ENCODE measurements at places on chromosomes 6 and 20.

DNA sequence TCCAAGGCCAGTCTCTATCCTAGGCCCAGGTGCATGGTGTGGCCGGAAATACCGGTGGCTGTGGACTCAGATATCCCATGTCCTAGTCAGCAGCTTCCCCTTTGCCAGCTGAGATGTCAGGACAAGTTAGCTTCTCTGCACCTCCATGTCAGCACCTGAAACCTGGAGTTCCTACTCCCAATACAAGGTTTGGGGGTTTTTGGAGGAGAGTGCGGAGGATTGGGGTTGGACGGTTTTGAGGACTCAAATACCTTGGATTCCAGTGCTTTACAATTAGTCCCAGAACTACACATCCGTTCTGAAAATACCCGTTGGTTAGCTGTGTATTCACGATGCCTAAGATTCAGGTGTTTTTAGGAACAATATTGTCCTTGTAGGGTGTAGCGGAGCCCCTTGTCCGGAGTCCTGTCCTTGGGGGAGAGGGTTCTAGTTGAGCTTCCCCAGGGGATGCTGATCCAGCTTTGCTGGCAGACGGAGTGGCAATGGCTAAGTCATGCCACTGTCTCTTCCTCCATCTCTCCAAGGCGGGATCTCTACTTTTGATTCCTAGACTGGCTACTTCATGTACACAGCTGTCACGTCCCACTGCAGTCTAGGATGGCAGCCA, 45.0 kb downstream of the ADNP start:
- DNase-seq = no peak

- no peak for DNase-seq
These were observed 762 bp upstream of the TCEA2 start for GRCh38 chr20:64062276-64062595.

- no peak for DNase-seq
These were observed 238.4 kb upstream of the QKI start for GRCh38 chr6:163176097-163176496.

GRCh38 chr20:40953416-40953815, 75.2 kb upstream of the TOP1 start:
- DNase-seq = no peak

DNA sequence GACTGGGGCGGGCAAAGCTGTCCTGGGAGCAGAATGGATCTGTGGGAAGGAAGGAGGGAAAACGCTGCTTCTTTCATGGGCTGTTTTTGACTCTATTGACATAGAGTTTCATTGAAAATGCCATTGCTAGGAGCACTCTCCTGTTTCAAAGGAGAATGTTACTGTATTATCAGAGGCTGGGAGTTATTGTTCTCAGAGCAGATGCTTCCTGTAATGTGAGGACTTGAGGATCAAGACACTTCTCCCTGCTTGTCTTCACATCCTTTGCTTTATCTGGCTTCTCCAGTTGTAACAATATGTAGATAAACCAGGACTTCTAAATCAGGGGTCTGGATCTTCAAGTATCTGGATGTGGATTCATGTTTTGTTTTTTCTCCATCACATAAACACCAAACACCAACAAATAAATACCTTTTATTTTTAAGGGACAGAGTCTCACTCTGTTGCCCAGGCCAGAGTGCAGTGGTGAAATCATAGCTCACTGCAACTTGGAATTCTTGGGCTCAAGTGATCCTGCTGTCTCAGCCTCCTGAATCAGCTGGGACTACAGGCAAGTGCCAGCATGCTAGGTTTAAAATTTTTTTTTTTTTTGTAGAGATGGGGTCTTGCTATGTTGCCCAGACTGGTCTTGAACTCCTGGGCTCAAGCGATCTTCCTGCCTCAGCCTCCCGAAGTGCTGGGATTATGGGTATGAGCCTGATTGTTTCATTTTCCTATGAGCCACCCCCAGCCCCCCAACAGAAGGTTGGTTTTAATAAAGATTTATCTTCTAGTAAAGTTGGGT, 3.9 kb downstream of the CD109 start:
- no peak for DNase-seq

DNA sequence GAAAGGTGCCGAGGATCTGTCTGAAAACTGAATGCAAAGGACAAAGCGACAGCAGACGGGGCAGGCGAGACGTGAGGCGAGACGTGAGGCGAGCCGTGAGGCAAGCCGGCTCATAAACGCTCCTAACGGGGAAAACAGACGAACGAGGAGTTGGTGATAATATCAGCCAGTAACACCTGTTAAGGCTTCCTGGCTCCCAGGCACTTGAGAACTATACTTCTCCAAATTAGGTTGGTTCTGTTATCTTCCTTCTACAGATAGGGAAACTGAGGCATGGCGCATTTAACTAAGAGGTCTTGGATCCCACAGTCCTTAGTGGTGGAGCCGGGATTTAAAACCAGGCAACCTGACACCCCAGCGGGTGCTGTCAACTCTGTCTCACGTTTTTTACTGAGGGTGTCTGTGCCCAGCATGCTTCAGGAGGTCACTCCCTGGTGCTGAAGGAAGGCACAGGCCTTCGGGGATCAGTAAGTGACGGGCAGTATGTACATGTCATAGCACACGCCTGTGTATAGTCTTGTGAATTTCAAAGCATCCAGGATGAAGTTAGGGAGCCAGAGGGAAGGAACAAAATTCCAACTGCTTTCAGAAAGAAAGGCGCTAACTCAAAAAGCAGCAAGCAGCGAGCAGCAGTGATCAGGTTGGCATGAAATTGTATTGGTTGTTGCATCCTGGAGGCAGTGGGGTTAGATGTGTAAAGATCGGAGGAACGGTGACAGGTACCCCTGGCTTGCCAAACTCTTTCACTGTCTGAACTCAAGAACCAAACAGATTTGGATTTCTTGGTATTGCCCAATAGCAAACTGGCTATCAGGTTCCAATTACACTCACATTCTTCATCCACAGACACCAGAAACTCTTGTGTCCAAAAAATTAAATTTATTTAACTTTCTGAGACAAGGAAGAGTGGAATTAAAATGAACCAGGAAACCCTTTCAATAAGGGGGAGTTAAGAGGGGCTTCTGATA, 318.7 kb downstream of the THBS2 start:
- DNase-seq = no peak

- no peak for DNase-seq
These were observed 23.3 kb upstream of the CDKN1A start for GRCh38 chr6:36655085-36655724.

- DNase-seq = no peak
These were observed 65.2 kb downstream of the CDC5L start for GRCh38 chr6:44452725-44453124.
